ENCODE measurements at places on chromosomes 16 and 17.

DNA sequence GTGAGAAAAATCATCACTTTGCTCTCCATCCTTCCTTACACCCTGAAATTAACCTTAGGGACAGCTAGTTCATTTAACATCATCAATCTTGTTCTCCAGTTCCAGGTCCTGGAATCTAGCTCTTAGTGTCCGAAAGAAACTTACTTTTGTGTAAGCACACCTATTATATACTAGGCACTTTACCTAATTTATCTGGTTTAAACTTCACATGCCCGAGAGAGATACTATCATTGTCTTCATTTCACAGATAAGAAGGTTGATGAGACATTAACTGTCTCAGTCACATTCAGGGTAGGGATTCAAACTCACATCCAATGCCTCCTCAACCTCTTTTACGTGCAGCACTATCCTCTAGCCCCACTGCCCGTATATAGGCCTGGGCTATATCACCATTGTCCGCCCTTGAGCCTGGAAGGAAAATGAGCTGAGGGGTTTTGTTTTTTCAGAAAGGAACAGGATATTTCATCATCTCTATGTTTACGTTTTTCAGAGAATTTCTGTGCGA lies 501 bp upstream of the AP2B1 start:
- no peak for DNase-seq

DNA sequence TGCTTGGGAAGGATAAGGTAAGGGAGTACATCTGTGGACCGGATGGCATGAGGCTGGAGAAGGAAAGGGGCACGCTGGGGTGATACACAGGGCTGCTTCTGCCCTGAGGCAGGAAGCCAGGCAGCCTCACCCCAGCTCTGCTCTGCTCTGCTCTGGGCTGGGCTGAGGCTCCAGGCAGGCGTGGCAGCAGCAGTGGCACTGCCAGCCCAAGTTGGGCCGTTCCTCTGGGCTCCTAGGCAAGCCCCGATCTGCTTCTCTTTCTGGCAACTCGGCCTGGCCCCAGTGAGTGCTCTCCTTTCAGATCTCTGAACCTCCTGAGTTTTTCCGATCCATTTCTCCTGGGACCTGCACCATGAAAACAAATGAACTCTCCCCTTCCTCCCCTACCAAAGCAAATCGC lies 44.9 kb downstream of the VAC14 start:
- DNase-seq = no peak

DNA sequence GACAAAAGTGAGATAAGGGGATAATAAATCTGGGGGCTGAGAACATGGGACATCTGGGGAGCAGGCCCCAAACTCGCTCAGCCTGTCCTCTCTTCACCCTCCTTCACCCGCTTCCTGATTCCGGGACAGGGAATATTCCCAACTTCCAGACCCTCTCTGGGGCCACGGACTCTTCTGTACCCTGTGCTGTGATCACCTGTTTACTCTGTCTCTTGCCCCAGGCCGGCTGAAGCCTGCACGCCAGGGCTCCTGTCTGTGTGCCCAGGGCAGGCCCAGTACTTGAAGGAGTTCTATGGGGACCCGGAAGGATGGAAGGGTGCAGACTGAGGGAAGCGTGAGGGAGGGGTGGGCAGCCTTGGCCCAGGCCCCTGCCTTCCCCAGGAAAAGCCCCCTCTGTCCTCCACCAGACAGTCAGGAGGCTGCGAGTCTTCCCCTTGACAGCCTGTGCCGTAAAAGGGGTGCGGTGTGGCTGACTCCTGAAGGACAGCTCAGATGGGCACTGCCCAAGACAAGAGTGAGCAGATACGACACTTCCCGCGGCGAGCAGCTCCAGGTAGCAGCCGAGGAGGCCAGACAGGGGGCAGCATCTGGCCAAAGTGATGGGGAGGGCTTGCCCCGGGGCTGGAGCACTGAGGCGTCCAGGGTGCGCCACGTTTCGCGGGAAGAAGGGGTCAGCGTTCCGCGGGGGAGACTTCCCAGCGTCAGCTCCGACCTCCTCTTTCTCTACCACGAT lies 1.0 kb upstream of the CCNF start:
- DNase-seq = no peak

- DNase-seq = no peak
Measured at GRCh38 chr16:83215406-83216001, 588.7 kb downstream of the CDH13 start.

- DNase-seq = no peak
Measured at GRCh38 chr17:8628172-8628571, 2.4 kb downstream of the MYH10 start.

DNA sequence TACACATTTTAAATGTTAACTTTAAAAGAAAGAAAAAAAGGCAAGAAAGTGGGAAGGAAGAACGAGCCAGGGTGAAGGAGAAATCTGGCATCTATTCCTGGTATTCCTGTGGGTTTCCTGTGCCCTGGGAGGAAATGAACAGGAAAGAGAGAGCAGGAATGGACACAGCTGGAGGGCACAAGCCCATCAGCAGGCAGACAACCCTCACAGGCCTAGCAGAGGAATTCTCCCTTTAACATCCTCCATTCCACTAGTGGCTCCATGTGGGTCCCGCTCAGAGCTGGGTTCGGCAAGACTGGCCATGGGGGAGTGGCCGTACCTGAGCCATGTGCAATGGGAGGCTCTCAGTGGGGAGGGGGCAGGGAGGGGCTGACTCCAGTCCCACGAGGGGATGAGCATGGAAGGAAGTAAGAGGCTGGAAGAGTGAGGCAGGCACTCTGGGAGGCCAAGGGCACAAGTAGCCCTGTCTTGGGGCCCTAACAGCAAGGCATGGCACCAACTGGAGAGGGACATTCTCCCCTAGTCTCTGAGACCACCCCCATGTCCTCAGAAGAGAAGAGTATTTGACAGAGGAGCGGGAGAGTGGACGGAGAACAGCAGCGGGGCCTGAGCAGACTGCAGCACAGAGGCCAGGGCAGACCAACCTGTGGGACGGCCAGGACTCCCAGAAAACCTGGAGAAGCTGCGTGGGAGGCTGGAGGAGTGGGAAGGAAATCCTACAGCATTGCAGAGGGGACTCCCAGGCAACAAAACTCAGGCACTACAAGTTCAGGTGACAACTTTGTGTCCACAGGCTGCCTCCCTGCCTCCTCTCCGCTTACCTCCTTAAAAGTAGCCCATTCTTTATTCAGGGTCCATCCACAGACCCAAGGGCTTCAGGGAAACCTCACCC lies 30.2 kb downstream of the TK2 start:
- DNase-seq = no peak

GRCh38 chr16:24507959-24508480 lies 31.3 kb upstream of the RBBP6 start:
- DNase-seq = no peak
